Cerebellar cortex (tissue), 1 donor: ENCODE measurements at places on chromosomes 7 and 10.

- DNase-seq, result peak; percentile 83
These were observed 29.6 kb downstream of the SKIDA1 start for GRCh38 chr10:21495752-21496342.

- no peak for DNase-seq
These were observed 12.4 kb upstream of the TCERG1L start for GRCh38 chr10:131323880-131324279.

DNA sequence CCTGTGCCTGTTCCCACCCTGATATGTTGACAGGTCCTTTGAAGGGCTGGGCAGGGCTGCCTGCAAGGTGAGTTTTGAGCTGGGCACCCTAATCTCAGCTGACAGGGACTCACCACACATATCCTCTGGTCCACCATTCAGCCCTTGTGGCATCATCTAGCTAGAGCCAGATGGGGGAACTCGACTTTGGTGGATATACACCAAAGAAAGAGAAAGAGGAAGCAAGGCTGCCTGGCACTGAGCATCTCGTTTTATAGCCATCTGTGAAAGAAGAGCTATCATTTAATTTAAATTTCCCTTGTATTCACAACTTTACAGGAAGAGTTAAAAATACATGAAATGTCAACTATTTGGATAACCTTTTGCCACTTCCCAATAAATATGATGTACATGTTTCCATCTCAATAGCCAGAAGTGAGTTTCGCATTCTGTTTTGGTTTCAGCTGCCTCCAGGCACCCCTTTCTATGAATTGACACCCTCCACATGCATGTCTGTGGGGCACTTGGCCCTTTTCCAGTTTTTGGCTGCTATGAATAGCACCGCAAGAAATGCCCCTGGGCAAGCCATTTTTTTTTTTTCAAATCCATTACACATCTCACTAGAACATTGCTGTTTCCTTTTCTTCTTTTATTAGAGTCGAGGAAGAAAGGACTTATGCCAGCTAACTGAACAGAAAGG, 22.9 kb upstream of the GRB10 start:
- no peak for DNase-seq

- DNase-seq, result no peak
These were observed 341.6 kb upstream of the AUTS2 start for GRCh38 chr7:69256634-69257081.

DNA sequence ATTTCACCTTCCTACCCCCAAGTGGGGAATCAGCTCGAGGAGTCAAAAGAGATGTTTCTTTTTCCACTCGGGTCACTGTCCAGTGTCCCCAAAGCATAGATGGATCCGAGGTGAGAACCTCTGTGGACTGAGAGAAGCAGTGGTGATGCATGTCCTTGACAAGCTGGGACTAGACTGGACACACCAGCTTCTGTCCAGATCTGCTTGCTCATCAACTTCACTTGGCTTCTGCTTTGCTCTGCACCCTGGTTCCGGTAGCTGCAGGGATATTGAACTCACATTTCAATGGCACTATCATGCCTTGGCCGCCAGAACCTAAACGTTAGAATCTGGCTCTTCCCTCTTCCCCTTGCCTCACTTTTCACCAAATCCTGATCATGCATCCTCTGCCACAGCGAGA, 50.3 kb upstream of the CXCL12 start:
- no peak for DNase-seq

DNA sequence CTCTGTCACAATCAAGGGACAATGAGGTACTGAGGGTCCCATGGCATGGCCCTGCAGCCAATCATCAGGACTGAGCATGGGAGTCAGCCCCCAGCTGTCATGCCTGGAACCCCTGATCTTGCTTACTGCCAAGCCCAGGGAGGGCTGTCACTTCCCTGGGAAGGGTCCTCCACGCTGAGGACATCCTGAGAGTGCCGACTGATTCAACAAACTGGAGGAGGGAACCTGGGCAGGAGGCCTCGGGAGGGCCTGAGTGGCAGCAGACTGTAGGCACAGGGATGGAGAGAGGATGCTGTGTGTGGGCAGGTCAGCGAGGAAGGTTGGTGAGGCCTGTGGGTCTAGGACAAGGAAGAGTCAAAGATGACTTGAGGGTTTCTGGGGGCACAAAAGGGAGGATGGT, 154.3 kb downstream of the ZNF248 start:
- DNase-seq, result no peak

DNA sequence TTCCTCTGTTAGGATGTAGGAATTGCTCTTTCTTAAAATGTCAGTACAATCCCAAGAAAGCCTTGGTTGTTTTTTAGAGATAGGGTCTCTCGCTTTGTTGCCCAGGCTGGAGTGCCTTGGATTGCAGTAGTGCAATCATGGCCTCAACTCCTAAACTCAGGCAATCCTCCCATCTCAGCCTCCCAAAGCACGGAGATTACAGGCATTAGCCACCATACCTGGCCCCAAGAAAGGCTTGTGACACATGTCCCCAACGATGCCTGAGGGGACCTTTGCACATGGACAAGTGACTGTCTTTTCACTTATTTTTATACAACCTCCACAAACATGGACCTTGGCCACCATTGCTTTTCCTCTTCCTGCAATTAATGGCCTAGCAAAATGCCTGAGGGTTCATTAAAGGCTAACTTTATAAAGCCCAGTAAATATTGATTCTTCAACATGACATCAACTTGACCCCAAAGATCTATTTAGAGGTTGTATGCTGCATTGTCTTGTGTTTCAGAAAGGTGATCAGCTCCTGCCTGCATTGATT, 10.0 kb upstream of the SPOCK2 start:
- no peak for DNase-seq

GRCh38 chr10:112363696-112364688, 9.9 kb upstream of the ACSL5 start:
- DNase-seq, result no peak

DNA sequence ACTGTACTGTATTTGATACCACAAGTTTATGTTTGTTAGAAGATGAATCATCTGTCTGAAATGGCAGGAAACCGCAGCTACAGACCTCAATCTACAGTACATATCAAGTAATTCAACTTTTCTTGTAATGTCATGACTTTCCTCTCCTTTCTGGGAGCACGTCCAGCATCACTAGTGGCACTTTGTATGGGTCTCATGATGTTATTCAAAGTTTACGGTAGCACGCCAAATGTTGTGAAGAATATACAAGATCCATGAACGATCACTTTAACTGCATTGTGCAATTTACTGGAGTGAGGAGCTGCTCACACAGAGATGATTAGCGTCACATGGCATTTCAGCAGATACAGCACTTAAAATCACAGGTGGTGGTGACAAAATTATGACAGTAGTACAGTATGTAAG, 257.8 kb upstream of the GNAI1 start:
- no peak for DNase-seq

DNA sequence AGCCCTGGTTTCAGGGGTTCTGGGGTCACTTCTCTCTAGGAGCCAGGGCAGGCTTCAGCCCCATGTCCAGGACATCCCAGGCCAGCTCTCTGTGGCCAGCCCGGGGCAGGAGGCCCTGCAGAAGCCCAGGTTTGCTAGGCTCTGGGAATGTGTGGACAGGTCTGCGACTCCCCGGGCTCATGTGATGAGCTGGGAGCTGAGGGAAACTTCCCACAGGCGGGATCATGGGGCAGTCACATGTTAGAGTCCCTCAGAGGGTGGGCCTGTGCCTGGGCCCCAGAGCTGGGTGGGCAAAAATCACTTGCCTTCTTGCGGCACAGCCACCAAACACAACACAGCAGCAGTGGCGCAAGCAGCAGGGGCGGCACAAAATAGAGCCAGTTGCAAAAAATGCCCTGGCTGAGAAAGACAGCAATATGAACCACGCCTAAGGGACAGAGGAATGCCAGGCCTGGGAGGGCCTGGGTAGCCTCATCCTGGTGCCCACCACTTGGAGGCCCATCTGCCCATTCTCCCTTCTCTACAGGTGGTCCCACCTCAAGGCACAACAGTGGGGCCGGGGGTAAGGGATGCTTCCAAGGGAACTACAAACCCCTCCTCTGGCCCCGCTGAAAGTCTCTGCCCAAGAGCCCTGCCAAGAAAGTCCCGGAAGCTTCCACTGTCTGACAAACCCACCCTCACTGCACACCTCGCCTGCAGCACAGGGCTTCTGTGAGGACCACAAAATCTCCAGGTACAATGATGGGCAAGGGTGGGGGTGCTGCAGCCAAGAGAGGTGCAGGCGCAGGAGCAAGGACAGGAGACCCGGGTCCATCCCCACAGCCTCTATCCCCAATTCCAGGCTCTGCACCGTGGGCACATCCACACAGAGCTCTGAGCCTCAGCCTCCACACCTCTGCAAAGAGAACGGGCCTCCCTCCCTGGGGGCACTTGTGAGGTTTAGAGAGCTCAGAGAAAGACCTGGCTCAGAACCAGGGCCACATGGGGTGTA, 34.6 kb upstream of the ANTXRL start:
- DNase-seq, result no peak

GRCh38 chr7:128739048-128739962, at the start of gene CALU:
CALU (plus strand) TSS chr7:128739359; CDS start chr7:128748584, 9,225 bp downstream.
- DNase-seq, result peak; percentile 96

GRCh38 chr7:37312608-37313007, 136.1 kb downstream of the ELMO1 start:
- DNase-seq, result no peak

DNA sequence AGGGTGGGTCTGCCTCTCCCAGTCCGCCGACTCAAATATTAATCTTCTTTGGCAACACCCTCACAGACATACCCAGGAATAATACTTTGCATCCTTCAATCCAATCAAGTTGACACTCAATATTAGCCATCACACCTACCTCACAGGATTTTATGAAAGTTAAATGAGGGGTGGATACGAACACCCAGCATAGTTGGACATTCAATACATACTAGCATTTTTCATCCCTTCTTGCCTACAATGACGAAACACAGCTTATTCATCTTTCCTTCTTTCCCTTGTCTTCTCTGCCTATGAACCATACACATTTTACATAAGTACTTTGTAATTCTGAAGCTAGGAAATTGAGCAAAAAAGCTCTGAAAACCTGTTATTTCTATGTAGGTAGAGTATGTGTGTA, 48.5 kb downstream of the EMX2 start:
- DNase-seq, result no peak

DNA sequence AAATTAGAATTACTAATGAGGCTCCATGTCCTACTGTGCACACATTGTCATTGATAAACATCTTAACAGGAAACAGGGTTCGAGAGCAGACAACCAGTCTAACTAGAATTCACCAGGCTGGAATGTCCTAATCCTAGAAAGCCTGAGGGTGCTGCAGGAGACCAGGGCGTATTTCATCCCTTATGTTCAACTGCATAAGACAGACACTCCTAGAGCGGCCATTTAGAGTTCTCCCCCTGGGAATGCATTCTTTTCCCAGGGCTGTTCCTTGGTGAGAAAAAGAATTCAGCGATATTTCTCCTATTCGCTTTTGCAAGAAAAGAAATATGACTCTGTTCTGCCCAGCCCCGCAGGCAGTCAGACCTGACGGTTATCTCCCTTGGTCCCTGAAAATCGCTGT, 486.0 kb downstream of the REEP3 start:
- no peak for DNase-seq

DNA sequence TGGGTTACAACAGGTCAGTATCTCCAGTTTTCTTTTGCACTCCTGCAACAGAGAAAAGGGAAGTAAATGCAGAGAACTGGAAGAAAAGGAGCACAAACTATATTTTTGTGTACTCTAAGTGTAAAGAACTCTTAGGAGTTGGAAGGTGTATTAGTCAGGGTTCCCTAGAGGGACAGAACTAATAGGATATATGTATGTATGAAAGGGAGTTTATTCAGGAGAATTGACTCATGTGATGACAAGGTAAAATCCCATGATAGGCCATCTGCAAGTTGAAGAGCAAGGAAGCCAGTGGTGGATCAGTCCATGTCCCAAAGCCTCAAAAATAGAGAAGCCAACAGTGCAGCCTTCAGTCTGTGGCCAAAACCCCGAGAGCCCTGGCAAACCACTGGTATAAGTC, 22.6 kb upstream of the RAB18 start:
- no peak for DNase-seq

GRCh38 chr7:7427363-7427762, 108.3 kb downstream of the COL28A1 start:
- DNase-seq, result no peak

- DNase-seq, result peak; percentile 83
These were observed 35.7 kb downstream of the SMNDC1 start for GRCh38 chr10:110268971-110269370.

- DNase-seq, result no peak
These were observed 7.5 kb downstream of the ANKIB1 start for GRCh38 chr7:92253251-92253650.

GRCh38 chr7:102819151-102819550, 70.4 kb downstream of the FAM185A start:
- no peak for DNase-seq

DNA sequence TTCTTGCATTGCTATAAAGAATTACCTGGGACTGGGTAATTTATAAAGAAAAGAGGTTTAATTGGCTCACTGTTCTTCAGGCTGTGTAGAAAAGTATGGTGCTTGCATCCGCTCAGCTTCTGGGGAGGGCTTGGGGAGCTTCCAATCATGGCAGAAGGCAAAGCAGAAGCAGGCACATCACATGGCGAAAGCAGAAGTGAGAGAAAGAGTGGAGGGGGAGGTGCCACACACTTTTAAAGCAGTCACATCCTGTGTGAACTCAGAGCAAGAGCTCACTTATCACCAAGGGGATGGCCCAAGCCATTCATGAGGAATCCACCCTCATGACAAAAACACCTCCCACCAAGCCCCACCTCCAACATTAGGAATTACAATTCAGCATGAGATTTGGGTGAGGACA, 303.5 kb downstream of the OTUD1 start:
- DNase-seq, result no peak

- peak; percentile 47 for DNase-seq
These were observed 272.4 kb upstream of the LRGUK start for GRCh38 chr7:133854739-133855138.

DNA sequence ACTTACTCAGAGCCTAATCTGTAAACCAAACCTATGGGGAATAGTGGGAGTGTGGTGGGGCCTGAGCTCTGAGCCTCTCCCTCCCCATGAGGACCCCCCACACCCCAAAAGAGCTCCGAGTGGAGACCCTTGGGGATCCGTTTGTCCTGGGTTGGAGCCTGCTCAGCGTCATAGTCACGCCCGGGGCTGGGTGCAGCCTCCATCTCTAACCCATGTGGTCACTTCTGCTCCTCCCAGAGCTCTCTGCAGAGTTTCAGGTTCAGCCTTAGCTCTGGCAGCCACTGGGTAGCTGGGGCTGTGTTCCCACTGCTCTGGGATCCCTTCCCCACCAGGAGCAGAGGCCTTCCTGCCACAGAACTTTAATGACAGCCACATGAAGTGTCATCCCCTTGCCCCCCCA, 25.9 kb downstream of the PFKFB3 start:
- no peak for DNase-seq

DNA sequence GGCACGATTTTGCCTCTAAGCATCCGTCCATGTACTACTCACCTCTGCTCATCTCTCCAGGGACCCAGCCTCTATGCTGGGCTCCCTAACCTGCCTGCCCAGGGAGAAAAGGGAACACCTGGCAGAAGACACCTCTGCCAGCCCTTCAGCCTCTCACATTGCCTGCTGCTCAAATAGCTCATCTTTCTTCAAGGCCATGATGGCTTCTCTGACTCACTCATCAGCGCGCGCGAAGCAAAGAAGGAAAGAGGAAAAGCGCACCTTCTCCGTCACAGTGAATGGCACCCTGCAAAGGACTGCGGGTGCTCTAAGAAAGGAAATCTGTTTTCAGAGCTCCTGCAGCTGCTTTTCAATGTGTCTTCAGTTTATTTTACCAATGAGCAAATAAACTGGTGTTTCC, 174.0 kb downstream of the PRKAG2 start:
- DNase-seq, result no peak

- no peak for DNase-seq
These were observed 33.6 kb downstream of the AOAH start for GRCh38 chr7:36690514-36691187.
